ENCODE measurements at places on chromosomes 3 and 15.
A peak's percentile ranks its signal among the peaks of the same experiment; 100 is the strongest.

- no peak for DNase-seq
These were observed 47.8 kb upstream of the USP50 start for GRCh38 chr15:50594311-50594710.

DNA sequence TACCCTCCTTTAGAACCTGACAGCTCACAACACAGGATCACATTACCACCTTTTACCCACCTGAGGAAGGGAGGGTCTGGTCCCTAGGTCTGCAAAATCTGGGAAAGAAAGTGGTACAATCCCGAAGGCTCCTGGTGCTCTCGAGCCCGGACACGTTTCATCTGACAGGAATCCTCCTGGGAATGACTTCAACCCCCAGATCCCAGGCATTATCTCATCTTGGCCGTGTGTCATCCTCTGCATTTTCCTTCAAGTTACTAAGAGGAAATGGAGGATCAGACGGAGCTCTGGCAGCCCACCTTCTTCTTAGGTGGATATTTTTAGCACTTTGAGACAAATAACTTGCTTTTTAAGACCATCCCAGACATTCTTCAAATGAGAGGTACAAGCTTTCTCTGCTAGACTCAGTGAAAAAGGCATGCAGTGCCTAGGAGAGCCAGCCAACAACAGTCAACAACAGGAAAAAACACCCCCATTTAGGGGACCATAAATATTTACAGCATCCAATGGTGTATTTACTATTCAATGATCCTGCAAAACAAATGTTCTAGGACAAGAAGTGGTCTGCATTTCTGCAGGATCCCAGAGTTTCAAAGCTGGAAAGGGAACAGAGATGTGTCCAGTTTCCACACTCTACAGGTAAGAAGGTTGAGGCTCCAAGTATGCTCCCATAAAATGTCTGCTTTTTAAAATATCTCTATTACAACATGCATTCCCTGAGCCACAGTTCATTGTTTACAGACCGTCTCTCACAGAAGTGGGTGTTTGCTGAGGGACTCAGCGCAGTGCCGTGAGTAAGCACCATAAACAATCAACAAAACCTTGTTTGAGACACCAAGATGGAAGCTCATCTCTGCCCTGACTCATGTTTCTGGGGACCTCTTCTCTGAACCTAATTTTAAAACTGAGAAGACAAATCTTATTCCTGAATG lies 38.3 kb upstream of the ARHGEF3 start:
- no peak for DNase-seq

DNA sequence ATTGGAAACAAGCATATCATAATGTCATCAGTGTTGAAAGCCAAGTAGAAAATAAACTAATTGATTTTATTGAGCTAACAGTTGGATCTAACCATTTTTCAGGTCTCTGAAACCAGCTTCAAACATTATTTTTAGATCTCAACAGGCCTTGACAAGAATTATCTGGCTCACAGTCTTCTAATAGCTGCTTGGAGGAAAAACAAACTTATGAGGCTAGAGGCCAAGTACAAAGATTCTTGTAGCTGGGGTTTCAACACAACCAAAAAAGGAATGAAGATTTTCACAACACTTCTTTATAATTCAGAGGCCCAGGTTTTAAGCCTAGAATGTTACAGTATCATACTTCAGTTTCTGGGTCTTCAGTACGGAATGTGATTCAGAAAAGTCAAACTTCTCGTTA lies 3.7 kb downstream of the SETMAR start:
- DNase-seq, result no peak

- no peak for DNase-seq
These were observed 83.5 kb upstream of the SEC13 start for GRCh38 chr3:10404377-10404776.

DNA sequence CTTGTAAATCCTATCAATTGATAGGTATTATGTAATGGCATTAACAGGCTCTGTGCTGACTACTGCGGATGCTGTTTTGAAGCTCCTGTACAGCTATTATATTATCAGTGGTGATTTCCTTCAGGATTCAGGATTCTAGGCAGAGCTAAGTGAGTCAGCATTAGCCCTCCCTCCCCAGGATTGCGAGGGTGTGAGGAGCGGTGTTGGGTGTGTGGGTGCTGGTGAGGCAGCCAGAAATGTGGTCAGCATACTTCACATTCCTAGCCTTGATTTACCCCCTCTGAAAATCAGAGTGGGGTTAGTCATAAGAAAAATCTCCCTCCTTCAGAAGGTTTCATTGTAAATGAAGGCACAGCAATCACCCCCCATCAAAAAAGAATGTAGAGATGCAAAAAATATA lies 72.5 kb downstream of the SNTN start:
- DNase-seq, result no peak

DNA sequence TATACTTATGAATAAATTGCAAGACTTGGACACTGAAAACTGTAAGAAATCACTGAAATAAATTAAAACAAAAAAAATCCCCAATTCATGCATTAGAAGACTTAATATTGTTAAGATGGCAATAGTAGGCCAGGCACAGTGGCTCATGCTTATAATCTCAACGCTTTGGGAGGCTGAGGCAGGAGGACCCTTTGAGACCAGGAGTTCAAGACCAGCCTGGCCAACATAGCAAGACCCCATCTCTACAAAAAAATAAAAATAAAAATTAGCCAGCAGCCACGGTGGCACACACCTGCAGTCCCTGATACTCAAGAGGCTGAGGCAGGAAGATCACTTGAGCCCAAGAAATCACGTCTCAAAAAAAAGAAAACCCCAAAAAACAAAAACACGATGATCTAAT lies 35.8 kb downstream of the CPEB1 start:
- DNase-seq, result no peak

DNA sequence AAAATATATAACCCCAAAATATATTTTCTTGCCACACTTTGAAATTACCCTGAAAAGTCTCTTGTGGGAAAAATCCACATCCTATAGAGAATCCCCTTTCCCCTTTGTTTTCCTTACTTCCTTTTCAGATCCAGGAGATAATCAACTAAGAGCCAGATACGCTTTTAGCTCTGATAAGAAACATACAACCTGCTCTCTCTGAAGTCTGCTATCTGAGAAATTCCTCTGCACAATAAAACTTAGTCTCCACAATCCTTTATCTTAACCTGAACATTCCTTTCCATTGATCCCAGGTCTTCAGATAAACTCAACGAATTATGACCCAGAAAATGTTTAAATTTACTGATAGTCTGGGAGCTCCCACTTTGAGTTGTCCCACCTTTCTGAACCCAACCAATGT lies 233.4 kb upstream of the SETMAR start:
- DNase-seq, result no peak

- DNase-seq, result no peak
These were observed 91.7 kb upstream of the PRICKLE2 start for GRCh38 chr3:64316971-64317370.

GRCh38 chr3:75129101-75129500 lies 514.6 kb upstream of the CNTN3 start:
- no peak for DNase-seq

DNA sequence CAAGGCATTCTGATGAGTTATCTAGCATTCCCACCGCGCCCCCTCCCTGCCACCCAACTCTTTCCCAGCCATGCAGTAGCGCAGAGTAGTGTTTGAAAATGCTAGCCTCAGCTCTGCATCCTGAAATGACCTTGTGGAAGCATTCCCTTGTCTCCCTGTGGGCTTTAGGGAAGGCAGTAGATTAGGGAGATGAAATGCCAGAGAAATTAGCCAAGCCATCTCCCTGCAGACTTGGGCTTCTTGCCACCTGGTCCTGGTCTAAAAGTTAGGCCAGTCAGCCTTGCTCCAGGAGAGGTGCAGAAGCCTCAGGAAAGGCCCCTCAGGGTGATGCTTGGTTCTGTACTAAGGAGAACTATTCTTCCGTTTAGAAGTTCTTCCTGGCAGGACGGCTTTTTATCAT lies 231.2 kb downstream of the CACNA2D3 start:
- no peak for DNase-seq

- no peak for DNase-seq
These were observed 160.1 kb upstream of the IL12A start for GRCh38 chr3:159828542-159828943.

GRCh38 chr15:36863570-36863969 lies 236.8 kb downstream of the MEIS2 start:
- DNase-seq, result no peak

- no peak for DNase-seq
These were observed 10.8 kb upstream of the INSYN1 start for GRCh38 chr15:73763931-73764330.

GRCh38 chr3:33171580-33171979 lies 47.0 kb downstream of the SUSD5 start:
- DNase-seq, result no peak

- no peak for DNase-seq
These were observed 89.4 kb upstream of the ICE2 start for GRCh38 chr15:60568301-60568742.

- DNase-seq, result no peak
These were observed 60.0 kb upstream of the SYN2 start for GRCh38 chr3:11944052-11944673.

DNA sequence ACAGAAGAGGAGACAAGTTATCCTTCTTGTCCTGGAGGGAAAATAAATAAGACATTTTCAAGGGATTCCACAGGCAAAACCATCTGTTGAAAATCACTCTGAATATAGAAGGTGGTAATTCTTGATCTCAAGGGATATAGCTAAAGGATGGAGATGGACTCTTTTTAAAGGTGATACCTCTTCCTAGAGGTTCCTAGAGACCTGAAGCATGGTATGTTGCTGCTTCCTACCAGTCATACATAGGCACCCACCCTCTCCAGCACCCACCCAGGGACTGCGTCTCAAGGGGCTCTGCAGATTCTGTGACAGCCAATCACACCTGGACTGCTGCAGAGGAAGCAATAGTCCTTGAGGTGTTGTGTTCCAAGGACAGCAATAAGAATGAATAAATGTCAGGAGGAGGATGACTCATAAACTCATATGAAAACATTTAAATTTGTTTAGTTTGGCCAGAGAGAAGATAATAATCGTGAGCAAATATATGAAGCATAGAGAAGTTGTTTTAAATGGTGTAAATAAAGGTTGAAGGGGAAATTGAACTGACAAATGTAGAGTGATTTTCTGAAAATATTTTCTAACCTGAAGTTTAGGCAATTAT lies 741.6 kb upstream of the CBLB start:
- no peak for DNase-seq

DNA sequence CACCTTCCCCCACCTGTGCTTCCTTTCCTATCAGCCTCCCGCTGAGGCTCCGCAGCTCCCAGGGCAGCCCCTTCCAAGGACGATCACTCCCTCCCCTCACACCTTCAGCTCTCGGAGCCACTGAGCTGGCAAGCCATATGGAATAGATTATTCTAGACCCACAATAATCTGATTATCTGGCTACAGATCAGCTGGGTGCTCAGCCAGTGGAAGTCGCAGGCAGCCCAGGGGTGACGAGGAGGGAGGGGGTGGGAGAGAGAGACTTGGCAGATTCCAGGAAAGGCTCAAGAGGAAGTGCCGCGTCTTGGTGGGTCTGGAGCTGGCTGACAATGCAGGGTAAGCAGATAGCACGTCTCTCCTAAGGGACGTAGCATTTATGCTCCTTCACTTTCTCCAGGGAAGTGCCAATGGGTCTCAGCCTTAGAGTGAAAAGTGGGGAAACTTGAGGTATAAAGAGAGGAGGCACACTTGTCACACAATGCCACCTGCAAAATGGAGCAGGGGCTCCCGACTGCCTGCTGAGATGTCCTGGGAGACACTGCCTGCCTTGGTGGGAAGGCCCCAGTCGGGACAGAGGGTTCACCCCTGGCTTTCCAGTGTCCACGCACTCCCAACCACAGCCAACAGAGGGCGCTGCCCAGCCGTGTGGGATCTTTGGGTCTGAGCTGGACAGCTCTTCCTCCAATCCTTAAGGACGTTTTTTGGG lies 9.4 kb upstream of the MESP1 start:
- no peak for DNase-seq

DNA sequence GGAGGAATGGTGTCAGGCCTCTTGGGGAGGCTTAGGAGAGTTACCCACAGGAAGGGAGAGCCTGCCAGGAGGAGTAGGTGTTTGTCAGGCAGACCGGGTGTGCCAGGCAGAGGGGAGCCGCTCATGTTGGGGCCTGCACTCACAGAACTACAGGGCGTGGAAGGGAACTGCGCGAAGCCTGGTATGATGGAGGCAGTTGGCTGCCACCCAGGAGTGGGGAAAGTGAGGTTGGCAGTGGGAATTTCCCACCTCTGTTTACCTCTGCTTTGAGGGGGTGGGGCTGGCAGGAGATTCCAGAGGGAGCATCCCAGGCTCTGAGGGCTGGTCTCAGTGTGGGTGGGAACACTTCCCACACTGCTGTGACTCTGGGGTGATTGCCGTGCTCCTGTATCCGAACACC lies 99.9 kb downstream of the SLCO3A1 start:
- no peak for DNase-seq

GRCh38 chr3:128993461-128994172 lies at the start of gene CFAP92:
Gene CFAP92 (minus strand): TSS chr3:128994076. CDS start chr3:128993304, 772 bp downstream.
- DNase-seq, result peak; percentile 45

- DNase-seq, result peak; percentile 73
These were observed at the start of gene ALDH1L1 for GRCh38 chr3:126180477-126181397. Gene ALDH1L1 (minus strand): TSS chr3:126180586. CDS start chr3:126160979, 19,607 bp downstream.

DNA sequence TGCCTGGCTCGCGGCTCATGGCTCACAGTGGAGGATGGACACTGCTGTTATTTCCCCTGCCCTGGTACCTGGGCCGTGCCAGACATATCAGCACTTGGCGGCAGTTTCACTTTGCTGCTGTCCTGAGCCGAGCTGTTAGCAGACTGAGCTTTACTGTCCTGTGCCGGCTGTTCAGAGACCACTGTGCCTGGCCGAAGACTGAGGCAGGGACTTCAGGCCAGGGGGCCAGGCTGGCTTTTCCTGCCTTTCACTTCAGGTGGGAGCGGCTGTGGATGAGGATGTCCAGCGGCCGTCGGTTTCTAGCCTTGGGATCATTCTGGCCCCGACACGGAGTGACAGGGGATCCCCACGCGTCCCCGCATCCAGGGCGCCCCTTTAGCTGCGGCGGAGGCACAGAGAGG lies 1.1 kb downstream of the ATP10A start:
- no peak for DNase-seq

GRCh38 chr3:47865192-47865591 lies 62.3 kb downstream of the DHX30 start:
- no peak for DNase-seq

DNA sequence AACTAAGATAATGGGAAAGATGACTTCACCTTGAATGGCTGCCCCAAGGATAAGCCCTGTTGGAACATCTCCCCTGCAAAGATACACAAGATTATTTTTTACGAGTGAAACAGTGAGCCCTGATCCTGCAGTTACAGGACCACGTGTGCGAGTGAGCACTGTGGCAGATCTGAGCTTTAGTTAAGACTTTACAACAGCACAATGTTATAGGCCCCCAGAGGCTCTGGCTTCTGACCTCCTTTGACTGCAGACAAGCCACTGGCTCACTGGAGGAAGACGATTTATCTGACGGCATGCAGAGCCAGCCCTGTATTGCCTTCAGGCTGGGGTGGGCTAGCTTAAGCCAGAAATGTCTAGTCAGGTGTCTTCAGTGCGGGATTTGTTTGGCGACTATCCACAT lies 174.4 kb downstream of the ARRDC4 start:
- DNase-seq, result no peak

DNA sequence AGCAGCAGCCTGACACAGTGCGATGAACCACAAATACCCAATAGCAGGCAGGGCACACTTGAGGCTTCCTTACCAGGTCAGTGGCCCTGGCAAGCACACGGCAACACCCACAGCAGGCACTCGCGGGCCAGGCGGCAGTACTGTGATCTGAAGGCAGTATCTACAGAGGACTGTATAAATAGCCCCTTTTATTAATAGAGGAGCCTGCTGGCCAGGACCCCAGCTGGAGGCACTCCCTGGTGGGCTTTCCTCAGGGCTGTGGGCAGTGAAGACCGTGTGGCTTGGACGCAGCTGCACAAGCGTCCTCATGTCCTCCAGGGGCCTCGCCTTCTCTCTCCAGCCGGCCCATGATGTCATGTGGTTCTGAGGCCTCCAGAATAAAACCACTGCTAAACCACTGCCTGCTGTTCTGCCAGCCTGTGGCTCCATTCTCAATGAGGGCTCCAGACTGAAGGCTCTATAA lies 44.1 kb downstream of the LRIG1 start:
- DNase-seq, result no peak

Data from ascending aorta (tissue), 2 donors.